SHP77 (cell line): ENCODE measurements at places on chromosomes 6 and 20.
A peak's percentile ranks its signal among the peaks of the same experiment; 100 is the strongest.

DNA sequence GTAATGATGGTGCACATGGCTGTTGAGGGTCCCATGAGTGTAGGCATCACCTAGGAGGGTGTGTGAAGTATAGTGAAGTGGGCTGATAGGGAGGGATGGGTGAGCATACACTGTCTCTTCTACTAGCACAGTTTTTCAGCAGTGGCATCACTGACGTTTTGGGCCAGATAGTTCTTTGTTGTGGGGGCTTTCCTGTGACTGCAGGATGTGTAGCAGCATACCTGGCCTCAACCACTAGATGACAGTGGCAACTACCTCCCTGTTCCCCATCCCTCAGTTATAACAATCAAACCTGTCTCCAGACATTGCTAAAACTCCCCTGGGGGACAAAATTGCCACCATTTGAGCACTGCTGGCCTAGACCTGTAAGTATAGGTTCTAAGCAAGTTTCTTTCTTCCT lies 239.0 kb downstream of the FOXC1 start:
- no peak for DNase-seq

- DNase-seq: no peak
These were observed 5.1 kb upstream of the TMEM244 start for GRCh38 chr6:129866256-129866655.

GRCh38 chr6:81086991-81087390 lies 665.5 kb downstream of the TENT5A start:
- DNase-seq: no peak

GRCh38 chr6:38708496-38708895 lies 5.6 kb upstream of the GLO1 start:
- DNase-seq: no peak

- DNase-seq: peak; percentile 61
These were observed 142.3 kb downstream of the TBXT start for GRCh38 chr6:166025149-166025898.

GRCh38 chr6:118586746-118587485 lies 38.8 kb downstream of the PLN start:
- DNase-seq: no peak

GRCh38 chr20:10250902-10251301 lies 32.3 kb downstream of the SNAP25 start:
- peak; percentile 93 for DNase-seq

GRCh38 chr6:10315658-10316372 lies 99.1 kb downstream of the TFAP2A start:
- no peak for DNase-seq
